B cell (primary cell): ENCODE measurements at places on chromosomes 3 and 15. TPM values are rescaled to one million over a fixed set of nuclear protein-coding genes. Genes with fewer than 3 reads are reported as not detected.

DNA sequence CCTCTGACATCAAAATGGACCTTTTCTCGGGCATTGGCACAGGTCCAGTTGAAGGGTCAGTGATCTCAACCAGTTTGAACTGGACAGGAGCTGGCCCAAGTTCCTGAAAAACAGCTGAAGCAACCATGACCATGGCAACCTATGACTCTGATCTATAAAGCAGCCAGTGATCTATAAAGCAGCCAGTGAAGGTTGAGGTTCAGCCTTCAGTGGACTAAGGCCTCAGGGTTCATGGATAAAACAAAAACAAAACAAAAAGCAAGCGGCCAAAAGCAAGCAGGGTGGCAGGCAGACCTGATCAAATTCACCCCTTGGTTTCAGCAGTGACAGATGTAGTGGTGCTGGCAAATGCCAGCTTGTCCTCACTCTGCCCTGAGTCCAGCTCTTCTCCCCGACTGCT lies 10.0 kb upstream of the CHRNB4 start:
- DNase-seq, result no peak

DNA sequence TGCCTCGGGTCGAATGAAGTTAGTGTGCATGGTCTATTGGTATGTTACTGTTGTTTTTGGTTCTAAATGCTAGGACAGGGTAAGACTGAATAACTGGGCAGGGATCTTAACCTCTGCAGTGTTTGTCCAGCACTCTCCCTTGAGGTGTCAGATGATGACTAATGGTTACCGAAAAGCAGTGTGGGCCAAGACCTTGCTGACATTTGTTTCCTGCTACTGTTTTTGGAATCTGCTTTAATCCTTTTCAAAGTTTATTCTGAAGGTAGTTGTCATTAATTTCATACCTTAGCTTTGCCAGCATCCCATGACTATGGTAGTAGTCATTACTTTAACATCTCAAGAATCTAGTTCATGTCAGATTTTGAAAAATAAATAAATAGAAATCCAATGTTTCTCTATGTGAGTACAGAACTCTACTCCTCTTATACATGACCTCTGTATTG lies 117.0 kb downstream of the P3H2 start:
- no peak for DNase-seq

- DNase-seq, result no peak
These were observed 1001.9 kb downstream of the ROBO1 start for GRCh38 chr3:78765671-78766485.

- peak; percentile 89 for DNase-seq
These were observed at the start of gene ATRIP for GRCh38 chr3:48446425-48447193. Gene ATRIP (plus strand): TSS chr3:48446737. CDS start chr3:48446846, 109 bp downstream.

GRCh38 chr3:196215493-196216020 lies 777 bp upstream of the SLC51A start:
- no peak for DNase-seq

DNA sequence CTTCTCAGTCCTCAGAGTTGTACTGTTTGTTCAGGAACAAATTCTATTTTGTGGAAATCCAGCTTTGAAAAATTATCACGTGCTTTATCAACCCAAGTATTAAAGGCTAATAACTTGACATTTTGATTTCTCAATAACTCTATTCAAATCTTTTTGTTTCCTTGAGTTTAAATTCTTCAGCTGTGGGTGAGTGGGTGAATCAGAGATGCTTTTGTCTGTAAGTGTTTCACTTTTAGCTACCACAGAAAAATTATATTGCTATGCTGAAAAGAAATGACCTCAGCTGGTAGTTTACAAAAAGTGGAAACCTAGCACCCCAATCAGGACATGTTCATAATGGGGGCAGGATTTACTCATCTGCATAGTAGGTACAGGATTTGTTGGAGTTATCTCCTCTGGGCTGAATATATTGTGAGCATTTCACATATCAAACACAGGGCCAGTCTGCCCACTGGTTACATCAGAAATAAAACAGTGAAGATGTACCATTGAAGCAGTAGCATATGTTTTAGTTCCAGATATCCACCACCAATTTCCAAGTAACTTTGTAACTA lies 30.5 kb downstream of the MINDY4B start:
- DNase-seq, result no peak

GRCh38 chr15:77580996-77581682 lies 51.6 kb downstream of the LINGO1 start:
- no peak for DNase-seq

DNA sequence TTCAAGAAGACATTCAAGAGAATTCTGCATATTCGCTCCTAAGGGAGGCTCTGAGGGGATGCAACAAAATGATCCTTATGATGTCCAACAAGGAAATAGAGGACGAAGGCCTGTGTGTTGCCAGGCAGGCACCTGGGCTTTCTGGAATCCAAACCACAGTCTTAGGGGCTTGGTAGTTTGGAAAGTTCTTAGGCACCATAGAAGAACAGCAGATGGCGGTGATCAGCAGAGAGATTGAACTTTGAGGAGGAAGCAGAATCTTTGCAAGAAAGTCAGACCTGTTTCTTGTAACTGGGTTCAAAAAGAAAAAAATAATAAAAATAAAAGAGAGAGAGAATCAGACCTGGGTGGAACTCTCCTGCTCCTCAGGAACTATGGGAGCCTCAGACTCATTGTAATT lies 11.7 kb upstream of the ATG7 start:
- DNase-seq, result no peak

- DNase-seq, result no peak
These were observed 25.2 kb upstream of the IQSEC1 start for GRCh38 chr3:13098192-13098988.

DNA sequence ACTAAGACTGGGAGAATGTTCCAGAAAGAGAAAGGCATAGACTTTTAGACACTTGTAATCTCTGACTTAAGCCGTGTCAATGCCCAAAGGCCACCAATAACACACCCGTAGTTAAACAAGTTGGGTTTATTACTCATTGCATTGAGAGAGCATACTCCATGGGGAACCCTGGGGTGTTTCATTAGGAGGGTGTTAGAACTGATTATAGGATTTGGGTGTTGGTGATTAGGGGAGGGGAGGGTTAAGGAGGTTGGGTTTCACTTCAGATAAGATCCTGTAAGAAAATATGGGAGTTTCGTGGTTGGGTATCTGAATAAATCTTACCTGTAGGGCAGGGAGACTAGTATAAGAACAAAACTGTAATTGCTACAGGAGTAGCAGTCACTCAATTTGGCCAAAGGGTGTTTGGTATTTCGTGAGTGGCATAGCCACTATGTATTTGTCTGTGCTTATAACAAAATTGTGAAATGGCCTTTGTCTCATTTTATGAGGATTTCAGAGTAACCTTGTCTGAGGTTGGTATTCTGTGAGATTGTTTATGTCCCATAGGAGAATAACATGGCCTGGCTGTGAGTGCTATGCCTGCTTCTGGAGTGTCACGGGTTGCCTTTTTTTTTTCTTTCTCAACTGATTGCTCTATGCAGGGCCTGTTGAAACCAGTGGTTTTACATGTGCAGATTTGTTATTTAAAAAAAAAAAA lies 2.9 kb downstream of the HACD3 start:
- DNase-seq, result no peak

- no peak for DNase-seq
These were observed 190.5 kb upstream of the NECTIN3 start for GRCh38 chr3:110881069-110881468.

GRCh38 chr3:19543212-19543841 lies 390.7 kb downstream of the EFHB start:
- DNase-seq, result peak; percentile 59

DNA sequence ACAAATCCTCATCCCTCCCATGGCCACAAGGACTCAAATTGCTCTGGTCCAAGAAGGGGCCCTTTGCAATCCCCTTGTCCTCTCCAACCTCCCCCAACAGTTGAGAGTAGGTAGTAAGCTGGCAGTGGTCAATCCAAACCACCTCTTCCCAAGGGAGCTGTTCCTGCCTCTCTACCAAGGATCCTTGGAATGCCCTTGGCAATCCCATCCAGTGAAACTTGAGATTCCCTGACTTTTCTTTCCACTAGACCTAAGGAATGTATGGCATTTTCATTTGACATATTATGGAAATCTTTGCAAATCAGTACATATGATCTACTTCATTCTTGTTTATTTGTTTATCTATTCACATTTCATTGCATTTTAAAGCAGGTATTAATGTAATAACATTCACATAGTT lies 4.8 kb upstream of the RBP2 start:
- DNase-seq, result no peak

DNA sequence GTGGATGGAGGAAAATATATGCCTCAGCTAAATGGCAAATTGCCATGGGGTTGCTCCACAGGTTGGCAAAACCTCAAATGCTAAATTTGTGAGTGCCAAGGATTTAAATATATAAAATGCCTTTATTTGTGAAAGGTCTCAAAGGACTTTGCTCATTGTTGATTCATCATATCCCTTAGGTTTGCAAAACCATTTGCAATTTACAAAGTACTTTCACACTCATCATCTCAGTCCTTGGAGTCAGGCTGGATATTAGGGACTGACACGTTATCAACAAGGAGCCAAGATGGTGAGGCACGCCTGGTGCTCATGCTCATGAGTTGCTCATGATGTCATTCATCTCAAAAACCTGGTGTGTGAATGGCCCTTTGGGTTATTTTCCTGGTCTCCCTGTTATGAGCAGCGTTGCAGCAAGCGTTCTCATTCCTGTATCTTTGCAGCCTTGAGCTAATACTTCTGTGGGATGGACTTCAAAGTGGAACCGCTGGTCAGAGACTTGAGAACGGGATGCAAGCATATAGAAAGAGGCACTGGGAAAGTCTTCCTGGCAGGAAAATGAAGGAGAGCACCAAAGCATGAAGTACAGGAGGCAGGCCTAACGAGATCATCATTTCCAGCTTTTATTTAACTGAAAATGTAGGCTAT lies 66.0 kb downstream of the MYO1E start:
- DNase-seq, result no peak

DNA sequence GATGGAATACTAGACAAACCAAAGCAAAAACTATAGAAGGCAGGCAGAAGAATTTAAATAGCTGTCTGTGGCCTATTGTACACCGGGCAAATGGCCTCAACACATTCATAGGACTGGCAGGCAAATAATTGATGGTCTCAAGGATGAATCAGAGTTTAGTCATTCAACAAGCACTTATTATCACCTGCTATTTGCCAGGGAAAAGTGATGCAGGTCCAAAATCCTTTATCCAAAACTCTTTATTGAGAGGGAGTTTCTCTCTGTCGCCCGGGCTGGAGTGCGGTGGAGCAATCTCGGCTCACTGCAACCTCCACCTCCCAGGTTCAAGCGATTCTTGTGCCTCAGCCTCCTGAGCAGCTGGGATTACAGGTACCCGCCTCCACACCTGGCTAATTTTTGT lies 2.3 kb downstream of the EIF2AK4 start:
- no peak for DNase-seq

DNA sequence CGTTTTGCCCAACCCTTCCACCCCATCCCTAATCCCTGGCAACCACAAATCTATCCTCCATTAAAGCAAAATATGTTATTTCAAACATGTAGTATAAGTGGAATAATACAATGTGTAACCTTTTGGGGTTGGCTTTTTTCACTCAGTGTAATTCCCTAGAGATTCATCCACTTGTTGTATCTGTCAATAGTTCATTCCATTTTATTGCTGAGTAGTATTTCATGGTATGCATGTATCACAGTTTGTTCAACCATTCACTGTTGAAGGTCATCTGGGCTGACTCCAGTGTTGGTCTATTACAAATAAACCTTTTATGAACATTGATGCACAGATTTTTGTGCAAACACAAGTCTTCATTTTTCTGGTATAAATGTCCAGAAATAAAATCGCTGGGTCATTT lies 38.8 kb downstream of the BSN start:
- no peak for DNase-seq

DNA sequence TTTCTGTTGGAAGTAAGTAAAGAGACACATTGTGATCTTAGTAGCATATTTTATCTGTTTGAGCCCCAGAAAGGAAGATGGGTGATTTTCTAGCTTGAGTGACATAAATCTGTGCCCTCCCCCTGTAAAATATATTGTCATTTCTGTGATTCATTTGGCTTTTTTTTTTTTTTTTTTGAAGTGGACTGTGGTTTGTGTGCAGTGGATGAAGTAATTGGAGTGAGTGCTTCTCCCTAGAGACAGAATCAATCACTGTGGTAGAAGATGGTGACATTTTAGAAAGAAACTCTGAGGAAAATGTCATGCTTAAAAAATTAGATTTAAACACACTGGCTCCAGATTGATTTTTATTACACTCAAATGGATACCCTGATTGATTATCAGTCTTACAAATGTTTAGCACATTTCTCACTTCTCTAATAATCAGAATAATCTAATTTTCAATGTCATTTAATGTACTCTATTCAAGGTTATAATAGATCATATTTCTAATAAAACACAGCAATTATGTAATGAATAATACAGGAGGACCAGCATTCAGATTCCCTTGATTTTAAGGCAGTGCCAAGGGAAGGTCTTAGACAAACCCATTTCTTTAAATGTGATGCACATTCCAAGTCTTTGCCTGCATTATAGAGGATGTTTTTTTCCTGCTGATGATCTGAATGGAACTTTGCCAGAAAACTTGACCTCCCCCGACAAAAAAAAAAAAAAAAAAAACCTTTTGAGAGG lies 116.6 kb downstream of the TOP2B start:
- DNase-seq, result no peak

The OXSR1 gene
- 37.9 and 41.5 TPM in 2 replicates for total RNA-seq

The EXOSC7 gene
- total RNA-seq, result 32.9 and 40.0 TPM in 2 replicates

The GAP43 gene
- not detected in 2 replicates for total RNA-seq

The SOX2 gene
- total RNA-seq, result not detected in 2 replicates
